ENCODE measurements at places on chromosomes 1 and 21.
A peak's percentile ranks its signal among the peaks of the same experiment; 100 is the strongest.

DNA sequence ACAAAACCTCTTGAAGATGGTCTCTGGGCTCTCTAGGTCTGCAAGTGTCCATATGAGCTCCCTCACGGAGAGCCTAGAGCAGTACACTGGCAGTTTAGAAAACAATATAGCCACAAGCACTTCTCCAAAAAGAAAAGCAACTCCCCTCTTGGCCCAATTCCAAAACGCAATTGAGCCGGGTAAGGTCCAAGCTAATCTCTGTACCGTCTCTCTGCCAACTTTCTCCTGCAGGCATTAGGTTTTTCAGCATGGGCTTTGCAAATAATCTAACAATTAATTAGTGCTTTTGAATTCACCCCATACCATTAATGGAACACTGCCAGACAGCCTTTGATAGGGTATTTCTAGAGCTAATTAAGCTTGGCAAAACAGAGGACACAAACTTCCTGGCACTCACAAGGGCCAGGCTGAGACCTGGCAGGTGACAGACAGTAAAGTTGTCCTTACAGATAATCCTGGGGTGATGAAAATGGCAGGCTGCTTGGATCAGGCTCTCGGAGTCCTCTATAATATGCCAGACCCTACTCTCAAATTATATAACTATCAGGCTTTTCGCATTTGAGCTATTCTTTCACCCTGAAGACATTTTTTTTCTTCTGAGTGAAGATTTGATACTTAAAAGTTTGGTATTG is 39.8 kb downstream of the TGFBR3 start:
- no peak for DNase-seq

DNA sequence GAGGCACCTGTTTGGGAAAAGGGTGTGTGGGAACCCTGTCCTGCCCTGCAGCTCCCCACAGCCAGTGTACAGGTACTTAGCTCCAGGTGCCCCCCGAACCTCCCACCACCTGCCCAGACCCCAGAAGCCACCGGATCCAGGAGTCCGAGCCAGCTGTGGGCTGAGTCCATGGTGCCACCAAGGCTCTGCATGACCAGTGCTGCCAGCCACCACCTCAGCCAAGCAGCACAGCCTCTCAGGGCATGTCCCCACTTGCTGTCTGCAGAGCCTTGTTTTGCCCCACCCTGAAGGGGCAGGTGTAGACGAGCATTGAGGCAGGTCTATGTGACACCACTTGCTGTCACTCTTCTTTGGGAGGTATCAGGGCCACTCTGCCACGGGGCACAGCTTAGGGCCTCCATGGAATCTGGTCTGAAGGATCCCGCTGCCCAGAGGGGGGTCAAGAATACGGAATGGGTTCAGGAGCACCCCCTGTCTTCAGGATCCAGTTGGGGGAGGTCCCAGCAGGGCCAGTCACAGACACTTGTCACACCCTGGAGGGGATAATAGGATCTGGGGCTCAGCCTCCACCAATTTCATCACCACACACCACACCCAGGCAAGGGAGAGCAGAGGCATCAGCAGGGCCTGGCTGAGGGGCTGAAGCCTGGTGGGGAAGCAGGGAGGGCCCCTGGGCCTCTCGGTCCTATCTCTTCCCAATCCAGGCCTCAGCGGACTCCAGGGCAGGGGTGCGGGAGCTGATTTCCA is 27.7 kb downstream of the ARHGEF19 start:
- DNase-seq = no peak

DNA sequence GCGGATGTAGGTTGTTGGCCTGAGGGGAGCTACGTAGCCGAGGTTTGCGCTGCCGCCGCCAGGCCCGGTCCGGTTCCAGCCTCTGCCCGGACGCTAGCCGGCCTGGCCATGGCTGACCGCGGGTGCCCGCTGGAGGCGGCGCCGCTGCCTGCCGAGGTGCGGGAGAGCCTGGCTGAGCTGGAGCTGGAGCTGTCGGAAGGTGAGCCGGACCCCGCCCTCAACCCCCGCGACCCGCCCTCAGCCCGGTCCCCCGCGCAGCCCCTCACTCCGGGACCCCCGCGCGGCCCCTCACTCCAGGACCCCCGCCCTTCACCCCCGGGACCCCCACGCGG is 299 bp downstream of the DIP2A start:
- no peak for DNase-seq

DNA sequence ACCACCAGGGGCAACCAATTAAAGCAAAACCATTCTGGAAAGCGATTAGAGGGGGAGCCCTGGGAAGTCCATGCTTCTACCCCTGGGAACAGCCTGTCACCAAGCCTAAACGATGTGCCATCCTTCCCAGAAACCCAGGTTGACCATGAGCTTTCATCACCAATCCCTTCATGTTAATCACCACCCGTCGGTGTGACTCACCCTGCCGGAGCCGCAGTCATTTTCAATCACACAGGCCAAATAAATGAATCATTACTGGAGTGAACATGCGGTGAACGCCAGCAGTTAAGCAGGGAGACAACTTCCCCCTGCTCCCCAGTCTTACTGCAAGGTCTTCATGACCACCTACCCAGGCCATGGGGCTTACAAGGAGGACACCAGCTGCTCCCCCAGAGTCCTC is 308.8 kb downstream of the AJAP1 start:
- peak; percentile 18 for DNase-seq

DNA sequence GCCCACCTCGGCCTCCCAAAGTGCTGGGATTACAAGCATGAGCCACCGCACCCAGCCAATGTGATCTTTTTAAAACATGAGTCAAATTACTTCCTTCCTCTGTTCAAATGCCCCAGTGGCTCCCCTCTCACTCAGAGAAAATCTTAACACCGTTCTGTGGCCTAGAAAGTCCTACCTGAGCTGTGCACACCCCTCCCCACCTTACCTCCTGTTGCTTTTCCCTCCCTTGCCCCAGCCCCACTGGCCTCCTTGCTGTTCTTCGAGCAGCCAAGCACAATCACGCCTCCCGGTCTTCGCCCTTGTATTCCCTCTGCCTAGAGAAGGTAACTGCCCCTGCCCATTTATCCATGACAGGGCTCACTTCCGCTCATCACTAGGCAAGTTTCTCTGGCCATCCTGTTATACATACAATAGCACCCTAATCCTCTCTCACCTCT is 62.6 kb upstream of the RPL11 start:
- DNase-seq = no peak
